ENCODE measurements at places on chromosomes 13 and 19.

GRCh38 chr13:48827709-48828108 is 148.0 kb upstream of the FNDC3A start:
- no peak for DNase-seq

- no peak for DNase-seq
Observed at GRCh38 chr19:46555628-46556280, 45.4 kb upstream of the CALM3 start.

- no peak for DNase-seq
Observed at GRCh38 chr13:51278426-51279130, 56.4 kb downstream of the FAM124A start.

GRCh38 chr13:51175639-51176038 is 46.6 kb upstream of the FAM124A start:
- no peak for DNase-seq

GRCh38 chr13:97448503-97449251 is 14.7 kb downstream of the RAP2A start:
- no peak for DNase-seq

GRCh38 chr19:718251-718951 is 9.7 kb downstream of the PALM start:
- no peak for DNase-seq

GRCh38 chr19:36527873-36528193 is 238 bp downstream of the ZNF260 start:
- no peak for DNase-seq

DNA sequence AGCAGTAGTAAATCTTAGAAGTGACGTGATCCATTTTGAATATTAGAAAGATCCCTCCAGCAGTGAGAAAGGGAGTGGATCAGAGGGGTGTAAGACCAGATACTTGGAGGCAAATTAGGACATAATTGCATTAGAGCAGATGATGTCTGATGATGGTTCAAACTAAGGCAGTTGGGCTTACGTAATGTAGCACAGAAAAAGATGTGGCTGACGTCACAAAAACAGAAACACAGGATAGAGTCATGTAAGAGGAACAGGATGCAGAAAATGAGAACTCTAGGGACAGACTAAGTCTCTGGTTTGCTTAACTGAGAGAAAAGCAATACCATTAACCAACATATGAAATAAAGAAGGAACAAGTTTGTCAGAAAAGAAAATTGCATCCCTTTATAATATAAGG is 392.5 kb upstream of the DACH1 start:
- no peak for DNase-seq

GRCh38 chr13:30676672-30677071 is 58.7 kb upstream of the ALOX5AP start:
- no peak for DNase-seq
